Astrocyte (in vitro differentiated cells and primary cell): ENCODE measurements at places on chromosomes 12 and 14.
A peak's percentile ranks its signal among the peaks of the same experiment; 100 is the strongest.

GRCh38 chr14:57161583-57162234 lies 107.0 kb downstream of the EXOC5 start:
- DNase-seq = no peak

- no peak for DNase-seq
These were observed 244.6 kb downstream of the SLC41A2 start for GRCh38 chr12:104713444-104713843.

GRCh38 chr14:21103411-21103709 lies 2.5 kb downstream of the TMEM253 start:
- DNase-seq = no peak

DNA sequence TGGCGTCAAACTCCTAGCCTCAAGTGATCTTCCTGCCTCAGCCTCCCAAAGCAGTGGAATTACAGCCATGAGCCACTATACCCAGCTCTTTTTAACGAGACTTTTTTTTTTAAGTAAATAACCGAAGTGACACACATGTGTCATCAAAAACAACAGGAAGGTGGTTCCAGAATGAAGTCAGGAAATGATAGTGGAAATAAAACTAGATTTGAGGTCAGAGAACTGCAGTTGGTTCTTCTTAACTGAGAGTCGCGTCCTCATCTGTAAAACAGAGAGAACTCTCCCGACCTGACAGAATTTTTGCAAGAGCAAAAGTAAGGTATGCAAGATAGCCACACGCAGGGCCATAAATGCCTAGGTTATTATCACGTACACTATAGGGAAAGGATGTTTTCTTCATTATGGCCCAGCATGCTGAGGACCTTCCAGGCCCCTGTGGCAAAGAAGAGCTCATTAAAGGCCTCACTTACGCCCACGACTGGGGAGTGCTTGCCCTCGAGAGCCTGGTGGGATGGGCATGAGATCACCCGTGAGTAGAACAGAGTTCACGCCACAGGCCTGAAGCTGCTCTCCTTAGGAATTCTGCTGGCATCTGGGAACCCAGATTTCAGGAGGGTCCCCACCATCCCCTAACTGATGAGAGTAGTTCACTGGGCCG lies 67.2 kb downstream of the SCARB1 start:
- DNase-seq = no peak

DNA sequence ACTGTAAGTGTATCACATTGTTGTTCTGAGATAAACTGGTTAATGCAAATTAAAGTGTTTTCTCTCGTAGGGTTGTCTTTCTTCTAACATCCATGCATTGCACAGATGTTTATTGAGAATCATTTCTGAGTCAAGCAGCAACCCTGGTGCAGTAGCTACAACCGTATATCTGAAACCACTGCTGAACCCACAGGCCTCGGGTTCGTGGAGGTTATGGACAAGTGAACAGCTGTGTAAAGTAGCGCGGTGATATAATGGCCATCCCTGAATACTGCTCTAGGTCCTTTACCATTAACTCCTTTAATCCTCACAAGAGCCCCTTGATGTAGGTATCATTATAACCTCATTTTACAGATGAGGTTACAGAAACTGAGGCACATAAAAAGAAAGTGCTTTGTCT lies 486.1 kb upstream of the TMEM132C start:
- DNase-seq = no peak

DNA sequence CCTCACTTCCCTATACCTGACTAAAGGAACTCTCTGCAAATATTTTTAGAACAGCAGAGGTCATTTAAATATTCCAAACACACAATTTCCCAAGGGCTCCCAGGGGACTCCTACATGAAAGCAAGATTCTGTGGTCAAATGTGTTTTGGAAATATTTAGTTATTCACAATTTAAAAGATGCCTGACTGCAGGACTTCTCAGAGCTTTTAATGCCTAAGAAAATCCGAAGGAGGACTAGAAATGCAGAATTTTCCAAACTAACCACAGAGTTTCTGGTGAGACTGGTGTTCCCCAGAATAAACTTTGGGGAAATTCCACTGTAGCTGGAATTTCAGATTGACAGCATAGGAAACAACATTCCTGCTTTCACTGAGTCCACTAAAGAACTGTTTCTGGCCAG lies 84.8 kb upstream of the MAP1LC3B2 start:
- no peak for DNase-seq

DNA sequence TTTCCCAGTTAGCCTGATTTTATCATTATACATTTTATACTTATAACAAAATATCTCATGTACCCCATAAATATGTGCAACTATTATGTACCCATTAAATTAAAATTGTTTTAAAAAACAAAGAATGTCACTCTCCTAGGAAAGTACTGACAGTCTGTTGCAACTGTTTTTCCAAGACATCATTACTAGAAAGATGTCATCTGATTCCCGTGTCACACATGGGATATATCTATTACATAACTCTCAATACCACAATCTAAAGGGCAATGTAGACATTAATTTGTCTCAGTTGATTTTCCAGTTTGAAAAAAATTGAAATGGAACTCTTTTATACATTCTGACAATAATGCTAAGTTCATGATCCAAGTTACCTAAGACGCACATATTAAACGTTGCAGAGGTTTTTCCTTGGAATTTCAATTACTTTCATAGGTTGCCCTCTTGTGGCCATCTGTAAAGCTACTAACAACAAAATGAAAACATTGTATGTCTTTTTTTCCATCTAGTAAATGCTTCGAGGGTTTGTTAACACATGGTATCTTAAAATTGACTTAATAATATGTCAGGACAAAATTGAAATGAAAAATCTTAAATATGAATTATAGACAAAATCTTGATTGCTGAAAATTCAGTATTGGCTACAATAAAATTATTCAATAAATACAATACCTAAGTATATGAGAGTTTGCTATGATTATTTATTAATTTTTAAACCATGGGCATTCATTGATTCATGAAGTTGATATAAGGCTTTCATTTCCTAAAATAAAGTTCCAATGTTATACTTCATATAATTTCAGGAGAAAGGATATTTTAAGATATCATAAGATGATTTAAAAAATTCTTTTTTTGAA lies 131.6 kb downstream of the PPFIA2 start:
- peak; percentile 38 for DNase-seq

- peak; percentile 56 for DNase-seq
These were observed 594 bp downstream of the ARHGDIB start for GRCh38 chr12:14960548-14961465.

DNA sequence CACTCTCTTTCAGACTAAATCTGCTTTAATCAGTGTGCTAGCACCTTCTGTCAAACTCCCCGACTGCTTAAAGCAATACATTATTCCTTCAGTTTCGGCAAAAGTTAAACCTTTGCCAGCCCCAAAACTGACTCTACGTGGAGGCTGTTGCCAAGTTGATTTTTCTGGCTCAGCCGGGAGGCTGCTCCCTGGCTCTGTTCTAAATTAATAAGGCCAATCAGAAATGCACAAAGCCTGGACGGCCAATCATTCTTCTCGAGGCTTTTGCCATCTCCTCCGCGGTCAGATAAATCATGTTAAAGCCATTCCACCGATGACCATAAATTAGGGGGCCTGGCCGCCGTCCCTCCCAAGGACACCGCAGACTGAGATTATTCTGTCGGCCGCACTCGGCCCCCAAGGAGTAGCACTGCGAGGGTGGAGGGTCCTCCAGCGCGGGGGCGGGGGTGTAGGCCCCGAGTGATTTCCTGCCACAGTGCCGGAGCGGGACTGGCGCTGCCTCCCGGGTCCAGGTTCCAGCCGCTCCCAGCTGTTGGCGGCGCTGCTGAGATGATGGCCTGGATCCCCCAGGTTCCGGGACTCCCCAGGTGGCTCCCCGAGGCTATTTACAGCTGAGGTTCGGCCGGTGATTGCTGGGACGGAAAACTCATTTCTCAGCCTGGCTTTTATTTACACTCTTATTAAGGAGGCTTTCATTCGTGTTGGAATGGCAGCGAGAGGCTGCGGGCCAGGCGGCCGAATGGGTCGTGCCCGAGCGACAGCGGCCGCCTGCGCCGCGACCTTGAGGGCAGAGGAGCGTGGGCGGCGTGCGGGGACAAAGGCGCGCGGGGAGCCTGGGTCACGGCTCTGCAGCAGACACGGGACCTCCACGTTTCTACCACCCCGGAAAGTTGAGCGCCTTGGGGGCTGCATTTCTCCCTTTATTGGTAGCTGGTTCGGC lies 165.1 kb downstream of the MON2 start:
- DNase-seq = peak; percentile 88

DNA sequence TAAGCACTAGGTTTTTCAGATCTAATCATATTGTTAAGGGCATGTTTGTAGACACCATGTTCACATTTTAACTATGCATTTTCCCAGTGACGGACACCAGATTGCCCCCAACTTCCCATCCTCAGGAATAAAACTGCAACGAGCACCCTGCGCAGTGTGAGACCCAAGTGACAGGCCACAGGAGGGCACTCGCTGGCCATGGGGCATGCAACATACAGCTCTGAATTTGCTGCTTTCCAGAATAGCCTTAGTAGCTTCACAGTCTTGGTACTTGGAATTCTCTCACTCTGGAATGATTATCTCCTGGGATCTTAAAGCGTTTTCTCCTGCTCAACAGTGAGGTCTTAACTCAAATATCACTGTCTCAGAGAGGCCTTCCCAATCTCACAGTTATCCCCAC lies 972 bp upstream of the DDX47 start:
- DNase-seq = no peak

DNA sequence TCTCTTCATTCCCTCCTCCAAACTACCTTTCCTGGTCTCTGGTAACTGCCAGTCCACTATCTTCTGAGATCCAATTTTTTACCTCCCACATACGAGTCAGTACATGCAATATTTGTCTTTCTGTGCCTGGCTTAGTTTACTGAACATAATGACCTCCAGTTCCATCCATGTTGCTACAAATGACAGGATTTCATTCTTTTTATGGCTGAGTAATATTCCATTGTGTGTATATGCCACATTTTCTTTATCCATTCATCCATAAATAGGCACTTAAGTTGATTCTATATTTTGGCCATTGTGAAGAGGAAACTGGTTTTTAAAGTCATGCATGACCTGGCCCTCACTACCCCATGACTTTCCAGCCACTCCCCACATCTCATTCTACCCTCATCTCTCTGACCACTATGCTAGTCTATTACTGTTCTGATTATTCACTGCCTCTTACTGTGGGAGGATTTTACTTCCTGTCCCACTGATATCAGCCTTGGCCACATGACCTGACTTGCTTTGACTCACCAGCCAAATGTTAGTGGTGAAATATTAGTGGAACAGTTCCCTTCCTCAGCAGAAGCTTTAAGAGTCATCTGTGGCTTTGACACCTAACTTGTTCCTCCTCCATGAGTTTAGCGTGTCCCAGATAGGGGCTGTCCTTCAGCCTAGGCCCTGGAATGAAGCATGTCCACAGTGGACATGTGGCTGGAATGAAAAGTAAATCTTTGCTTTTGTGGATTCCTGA lies 52.2 kb downstream of the GOLGA5 start:
- DNase-seq = peak; percentile 79

DNA sequence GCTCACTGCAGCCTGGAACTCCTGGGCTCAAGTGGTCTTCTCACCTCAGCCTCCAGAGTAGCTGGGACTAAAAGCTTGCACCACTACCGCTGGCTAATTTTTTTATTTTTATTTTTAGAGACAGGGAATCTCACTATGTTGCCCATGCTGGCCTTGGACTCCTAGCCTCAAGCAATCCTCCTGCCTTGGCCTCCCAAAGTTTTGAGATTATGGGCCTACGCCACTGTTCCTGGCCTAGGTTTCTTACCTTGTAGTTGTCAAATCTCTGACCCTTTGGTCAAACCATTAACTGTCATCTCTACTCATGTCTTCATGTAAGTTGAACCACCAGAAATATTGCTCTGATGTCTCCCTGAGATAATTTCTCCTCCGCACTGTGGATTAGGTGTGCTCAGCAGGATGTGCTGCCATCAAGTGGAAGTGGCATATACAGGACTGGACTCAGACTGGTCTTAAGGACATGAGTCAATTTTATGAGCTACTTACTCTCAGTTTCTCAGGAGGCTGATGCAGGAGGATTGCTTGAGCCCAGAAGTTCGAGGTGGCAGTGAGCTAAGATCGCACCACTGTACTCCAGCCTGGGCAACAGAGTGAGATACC lies 28.5 kb downstream of the ACTR6 start:
- DNase-seq = no peak

- DNase-seq = no peak
These were observed 8.9 kb upstream of the PUS1 start for GRCh38 chr12:131920157-131920508.

DNA sequence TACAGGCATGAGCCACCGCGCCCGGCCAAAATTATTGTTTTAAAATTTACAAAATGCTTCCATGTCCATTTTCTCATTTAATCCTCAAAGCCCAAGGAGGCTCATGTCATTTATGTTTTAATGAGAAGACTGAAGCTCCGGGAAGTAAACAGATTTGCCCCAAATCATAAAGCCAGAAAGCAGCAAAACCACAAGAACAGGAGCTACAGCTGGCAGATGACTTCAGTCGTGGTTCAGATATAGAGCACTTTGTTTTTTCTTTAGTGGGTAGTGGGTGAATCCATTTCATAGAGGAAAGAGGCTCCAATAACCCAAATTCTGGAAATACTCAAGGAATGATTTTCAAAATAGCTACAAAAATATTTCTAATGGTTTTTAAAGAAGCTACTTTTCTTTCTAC lies 45.4 kb upstream of the VPS33A start:
- no peak for DNase-seq

GRCh38 chr14:74658535-74659131 lies 46.6 kb upstream of the LTBP2 start:
- peak; percentile 60 for DNase-seq

- no peak for DNase-seq
These were observed 8.0 kb downstream of the PHB2 start for GRCh38 chr12:6962285-6963015.

DNA sequence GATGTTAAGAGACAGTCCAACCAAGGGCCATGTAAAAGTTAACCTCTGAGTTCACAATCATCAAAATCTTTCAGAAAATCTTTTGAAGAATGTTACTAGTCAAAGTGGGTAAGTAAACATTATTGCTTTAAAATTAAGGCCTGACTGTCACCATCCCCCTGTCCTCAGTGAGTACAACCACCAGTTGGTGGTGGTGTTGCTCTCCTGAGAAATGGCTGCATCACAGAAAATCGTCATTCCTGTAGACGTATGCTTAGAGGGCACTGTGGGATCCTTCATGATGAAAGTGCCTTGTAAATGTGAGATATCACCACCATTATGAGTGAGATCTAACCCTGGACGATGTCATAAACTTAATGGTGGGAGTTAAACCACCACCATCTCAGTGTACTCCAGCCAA lies 451.2 kb downstream of the RPS29 start:
- no peak for DNase-seq

DNA sequence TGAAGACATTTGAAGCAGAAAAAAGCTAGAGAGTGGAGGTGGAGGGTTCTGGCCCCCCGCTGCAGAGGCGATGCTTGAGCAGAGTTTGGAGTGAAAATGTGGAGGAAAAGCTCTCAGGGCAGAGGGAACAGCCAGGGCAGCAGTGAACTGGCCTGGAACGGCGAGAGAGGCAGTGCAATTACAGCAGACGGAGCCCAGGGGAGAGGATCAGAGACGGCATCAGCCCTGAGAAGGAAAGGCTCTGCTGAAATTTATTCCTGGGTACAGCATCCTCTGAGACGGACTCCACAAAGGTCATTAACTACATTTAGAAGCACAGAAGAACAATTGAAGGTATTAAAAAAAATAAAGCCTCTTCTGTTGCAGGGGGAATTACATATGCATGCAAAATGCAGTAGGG lies 14.2 kb downstream of the STON2 start:
- DNase-seq = no peak
